ENCODE measurements at places on chromosomes 4 and X. TPM values are rescaled to one million over a fixed set of nuclear protein-coding genes. Genes with fewer than 3 reads are reported as not detected.

Gene TMEM35A
- 0.73 TPM for total RNA-seq

Gene PAGE2
- total RNA-seq: not detected

Gene LGI2
- 0.25 TPM for total RNA-seq

Gene EIF2S3
- 134 TPM for total RNA-seq

Gene IL2
- total RNA-seq: not detected

Gene SLC16A2
- 17.6 TPM for total RNA-seq
